Retinal pigment epithelial cell (primary cell): ENCODE measurements at places on chromosomes 4 and X.

- no peak for DNase-seq
These were observed 29.4 kb upstream of the NEUROG2 start for GRCh38 chr4:112545346-112545745.

DNA sequence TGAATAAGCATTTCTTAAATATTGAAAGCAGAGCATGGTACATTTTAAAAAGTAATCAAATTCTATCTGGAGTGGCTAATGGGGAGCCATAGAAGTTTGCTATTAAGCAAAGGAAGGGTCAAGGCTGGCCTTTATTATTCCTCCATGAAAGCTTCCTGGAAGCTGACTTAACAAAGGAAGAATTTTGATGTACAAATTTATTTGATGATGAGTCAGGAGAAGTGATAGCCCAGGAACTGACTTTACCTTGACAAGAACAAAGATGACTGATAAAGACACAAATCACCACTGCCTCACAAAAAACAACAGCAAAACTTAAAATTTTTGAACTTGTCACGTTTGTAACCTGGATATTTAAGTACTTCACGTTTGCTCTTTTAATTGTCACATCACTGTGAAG, 872.1 kb downstream of the PCDH7 start:
- no peak for DNase-seq

DNA sequence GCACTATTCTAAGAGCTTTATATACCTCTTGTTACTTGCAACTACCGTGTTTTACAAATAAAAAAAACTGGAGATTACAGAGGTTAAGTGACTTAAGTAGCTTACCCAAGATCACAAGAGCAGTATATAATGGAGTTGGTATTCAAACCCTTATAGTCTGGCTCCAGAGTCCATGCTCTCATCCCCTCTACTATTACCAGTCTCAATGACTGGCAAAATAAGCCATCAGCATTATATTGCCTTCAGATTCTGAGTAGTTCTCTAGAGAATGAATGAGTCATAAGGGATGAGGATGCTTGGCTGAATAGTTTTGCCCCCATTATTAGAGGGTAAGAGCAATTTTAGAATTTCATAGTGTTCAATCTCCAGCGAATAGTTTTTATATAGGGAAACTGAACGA, 170.1 kb upstream of the ATOH1 start:
- DNase-seq: peak; percentile 79

DNA sequence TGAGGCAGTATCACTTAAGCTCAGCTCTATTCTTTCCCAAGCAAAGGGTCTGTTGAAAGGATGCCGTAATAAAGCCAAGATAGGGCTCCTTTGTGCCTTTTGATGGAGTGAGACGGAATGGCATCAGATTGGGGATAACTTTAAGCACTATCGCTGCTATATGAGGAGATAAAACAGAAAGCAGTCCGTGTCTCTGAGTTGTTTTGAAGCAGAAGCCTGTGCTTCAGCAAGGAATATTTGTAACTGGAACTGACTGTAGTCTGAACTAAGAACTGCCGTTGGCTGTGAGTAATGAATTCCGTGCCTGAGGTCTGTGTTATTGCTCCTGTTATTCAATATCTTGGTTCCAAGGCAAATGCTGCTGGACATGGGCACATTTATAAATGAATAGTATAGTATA, 297.4 kb downstream of the ANKRD50 start:
- no peak for DNase-seq

DNA sequence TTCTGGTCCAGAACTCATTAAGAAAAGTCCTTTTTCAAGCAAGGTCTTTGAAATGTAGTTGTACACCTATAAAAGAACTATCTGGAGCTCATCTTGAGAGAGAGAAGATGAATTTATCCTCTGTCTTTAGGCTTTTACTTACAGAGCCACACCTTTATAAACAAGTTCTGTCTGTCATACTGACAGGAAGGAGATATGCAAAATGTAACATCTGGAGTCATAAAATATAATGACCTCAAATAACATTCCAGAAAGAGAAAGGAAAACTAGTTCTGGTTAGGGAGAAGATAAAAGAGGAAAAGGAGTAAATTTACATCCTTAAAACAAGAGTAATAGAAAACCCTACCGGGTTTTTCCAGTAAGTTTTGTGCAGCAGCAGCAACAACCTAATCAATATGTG, 1.3 kb downstream of the INPP4B start:
- no peak for DNase-seq

- no peak for DNase-seq
These were observed 429.1 kb downstream of the SPRY1 start for GRCh38 chr4:123825596-123826291.

DNA sequence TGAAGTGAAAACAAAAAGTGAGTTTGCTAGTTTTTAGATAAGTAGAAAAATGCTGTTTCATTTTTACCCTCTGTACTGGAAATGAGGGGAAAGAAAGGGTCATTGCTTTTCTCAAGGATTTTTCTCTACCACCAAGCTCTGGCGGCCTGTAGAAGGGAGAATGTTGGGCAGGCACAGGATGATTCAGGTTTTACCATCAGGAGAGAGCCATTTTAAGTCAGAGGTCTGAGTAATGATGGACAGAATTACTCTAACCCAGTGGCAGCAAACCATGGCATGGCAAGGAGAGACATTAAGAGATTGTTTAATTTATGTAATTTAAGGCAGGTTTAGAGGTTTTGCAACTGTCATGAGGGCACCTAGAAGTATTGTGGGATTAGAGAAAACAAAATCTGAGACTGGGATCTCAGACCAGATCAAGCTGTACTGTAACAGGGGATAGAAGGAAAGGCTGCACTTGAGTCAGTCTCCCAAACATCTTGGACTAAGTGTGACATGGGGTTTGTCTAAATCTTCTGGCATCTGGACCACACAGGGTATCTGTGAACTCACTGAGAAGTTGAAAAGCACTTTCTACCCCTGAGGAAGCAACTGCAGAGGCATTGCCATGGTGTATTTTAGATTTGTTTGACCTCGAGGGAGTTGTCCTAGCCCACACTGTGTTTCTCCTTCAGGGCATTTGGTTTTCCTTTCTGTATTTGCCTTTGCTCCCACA, 81.6 kb downstream of the BANK1 start:
- no peak for DNase-seq

DNA sequence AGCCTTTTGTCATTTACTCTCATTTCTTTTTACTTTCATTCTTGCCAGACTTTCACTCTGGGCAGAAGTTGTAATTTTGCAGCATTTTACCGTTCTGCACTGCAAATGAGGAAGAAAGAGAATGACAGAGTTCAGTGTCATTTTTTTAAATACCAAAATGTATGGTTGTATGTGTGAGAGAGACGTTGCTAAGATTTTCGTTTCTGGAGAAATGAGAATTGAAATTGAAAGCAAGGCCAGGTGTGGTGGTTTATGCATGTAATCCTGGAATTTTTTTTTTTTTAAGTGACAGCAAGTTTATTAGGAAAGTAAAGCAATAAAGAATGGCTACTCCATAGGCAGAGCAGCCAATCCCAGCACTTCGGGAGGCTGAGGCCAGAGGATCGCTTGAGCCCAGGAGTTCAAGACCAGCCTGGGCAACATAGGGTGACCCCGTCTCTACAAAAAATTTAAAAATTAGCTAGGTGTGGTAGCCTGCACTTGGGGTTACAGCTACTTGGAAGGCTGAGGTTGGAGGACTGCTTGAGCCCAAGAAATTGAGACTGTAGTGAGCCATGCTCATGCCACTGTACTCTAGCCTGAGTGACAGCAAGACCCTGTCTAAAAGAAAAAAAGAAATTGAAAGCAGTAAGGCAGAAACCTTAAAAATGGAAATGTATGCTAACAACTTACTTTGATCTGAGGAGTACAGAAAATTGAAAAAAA, 12.9 kb downstream of the DCK start:
- DNase-seq: no peak

GRCh38 chrX:150236327-150236726, 126.8 kb upstream of the MAMLD1 start:
- DNase-seq: no peak

DNA sequence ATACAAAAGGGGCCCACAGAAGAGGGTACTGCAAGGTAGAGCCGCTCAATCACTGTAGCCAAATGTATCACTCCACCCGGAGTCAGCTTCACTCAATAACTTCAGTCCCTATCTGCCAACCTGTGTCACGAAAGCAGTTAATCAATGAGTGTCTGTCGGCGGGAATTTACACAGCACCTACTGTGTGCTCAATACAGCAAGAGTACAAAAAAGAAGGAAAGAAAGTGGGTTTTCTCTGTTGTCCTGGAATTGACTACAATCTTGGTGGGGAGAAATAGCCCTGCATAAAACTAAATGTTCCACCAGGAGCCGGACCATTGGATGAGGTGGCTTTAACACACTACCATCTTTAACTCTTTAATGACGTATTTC, 780 bp upstream of the NKRF start:
- DNase-seq: no peak

- DNase-seq: no peak
These were observed 37.3 kb downstream of the MANBA start for GRCh38 chr4:102723511-102723910.

DNA sequence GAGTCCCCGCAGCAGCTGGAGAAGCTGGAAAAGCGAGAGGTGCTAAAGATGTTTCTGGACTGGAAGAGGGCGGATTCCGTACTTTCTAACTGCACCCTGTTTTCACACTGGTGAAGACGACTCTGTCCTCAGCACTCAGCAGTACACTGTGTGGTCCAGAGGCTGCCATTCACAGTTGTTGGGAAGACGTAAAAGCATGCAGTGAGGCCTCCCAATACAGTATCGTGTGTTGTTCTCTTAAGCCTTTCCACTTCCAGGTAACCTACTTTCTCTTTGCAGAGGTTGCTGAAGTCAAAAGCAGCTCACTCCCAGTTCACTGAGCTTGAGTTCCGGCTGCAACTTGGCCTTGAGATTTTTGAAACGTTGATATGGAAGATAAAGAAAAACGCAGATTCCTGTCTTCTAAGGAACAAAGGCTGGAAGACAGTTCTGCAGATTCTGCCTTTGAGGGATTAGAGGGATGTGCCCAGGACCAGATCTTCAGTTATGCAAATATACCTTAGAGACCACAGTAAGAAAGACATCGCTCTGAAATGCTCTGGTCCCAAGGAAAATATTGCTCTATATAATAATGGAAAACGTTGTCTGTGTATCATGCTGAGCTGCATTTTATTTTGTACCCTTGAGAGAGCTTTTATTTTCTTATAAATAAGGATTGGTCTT, 540.9 kb downstream of the TRIML1 start:
- no peak for DNase-seq

- no peak for DNase-seq
These were observed 181.6 kb downstream of the LARP7 start for GRCh38 chr4:112818594-112818965.

DNA sequence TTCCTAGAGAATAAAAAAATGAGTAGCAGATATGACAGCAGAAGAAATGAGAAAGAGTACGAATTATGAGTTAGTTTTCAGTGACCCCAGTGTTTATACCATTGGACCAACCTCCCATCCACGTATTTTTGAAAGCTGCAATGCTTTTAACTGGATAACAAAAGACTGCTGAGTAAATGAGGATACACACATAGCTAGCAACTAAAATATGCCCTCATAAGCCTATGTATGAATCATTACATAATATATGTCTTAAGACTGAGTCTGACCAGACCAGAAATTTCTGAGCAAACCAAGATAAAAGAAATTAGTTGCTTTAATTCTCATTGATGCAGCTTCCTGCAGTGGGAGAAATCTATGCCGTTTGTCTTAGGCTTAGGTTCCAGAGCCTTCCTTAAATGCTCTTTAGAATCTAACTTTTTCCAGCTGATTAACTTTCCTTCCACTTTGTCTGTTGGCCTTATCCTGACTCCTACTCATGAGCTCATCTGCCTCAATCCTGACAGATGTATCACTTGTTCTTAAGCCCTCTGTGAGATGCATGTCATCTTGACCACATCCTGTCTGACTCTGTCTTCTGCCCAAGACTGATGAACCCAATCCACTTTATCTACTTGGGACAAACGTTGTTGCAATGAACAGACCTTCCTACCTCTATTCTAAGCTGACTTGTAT, 301.4 kb upstream of the AADAT start:
- DNase-seq: no peak
